Kidney capillary endothelial cell (primary cell): ENCODE measurements at places on chromosomes 7 and 10.

DNA sequence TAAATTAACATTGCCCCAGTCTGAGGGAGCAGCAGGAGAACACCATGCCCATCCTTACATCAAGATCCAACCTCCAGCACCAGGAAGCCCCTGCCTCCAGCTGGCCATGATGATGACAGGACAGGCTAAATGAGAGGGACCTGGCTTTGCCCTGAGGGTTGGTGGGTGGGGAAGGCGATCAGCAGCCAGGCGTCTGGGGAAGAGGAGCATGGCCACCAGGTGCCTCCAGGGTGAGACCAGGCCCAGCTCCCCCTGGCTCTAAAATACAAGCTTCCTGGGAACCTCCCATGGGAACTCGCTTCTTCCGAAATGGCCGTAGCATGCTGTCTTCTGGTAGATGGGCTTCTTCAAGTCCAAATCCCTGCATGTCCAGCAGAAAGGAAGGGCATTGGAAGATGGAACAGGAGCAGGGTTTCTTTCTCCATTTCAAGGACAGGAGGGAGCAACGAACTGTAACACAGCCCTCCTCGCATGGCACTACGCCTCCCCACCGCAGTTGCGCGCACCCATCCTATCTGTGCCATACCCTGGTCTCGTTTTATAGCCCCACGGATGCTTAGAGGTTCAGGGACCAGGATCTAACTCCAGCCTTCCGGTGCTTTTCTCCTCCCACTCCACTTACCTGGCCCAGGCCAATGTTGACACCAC, 15.8 kb downstream of the MAT1A start:
- no peak for DNase-seq

GRCh38 chr7:88090240-88090639, 129.6 kb downstream of the SRI start:
- DNase-seq, result no peak

DNA sequence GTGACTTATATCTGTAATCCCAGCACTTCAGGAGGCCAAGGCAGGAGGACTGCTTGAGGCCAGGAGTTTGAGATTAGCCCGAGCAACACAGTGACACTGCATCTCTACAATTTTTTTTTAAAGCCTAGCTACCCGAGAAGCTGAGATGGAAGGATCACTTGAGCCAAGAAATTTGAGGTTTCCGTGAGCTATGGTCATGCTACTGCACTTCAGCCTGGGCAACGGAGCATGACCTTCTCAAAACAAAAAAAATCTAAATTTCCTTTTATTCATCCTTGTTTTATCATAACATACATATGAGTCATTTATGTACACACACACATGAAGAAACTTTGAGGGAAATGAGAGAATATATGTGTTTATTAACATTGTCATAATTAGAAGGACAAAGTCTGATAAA, 277.5 kb upstream of the MAGI2 start:
- DNase-seq, result no peak

DNA sequence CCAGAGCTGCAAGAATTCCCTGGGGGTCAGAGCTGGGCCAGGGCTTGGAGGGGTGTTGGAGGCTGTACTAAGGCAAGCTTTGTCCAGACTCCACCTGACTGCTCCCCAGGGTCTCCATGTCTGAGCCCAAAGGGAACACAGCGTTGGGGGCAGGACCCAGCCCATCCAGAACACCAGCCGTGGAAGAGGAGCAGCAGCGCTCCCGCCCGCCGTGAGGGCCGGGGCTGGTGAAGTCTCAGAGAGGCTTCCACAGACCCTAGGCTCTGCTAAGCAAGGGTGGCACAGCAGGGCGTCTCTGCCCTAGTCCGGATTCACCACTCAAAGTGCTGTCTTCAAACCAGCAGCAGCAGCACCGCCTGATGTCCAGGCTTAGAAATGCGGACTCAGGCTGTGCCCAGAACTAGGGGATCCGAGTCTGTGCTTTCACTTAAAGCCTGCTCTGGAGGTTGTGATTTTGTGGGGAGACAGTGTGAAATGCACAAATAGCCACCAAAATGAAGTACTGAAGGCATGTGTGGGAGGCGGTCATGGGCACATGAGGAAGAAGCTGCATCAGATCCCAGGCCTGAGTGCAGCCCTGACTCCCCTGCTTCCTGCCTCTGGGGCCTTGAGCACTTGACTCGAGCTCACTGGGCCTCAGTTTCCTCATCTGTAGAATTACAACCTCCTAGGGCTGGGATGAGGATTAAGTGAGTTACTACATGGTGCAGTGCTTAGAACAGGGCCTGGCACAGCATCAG, 16.6 kb upstream of the AQP1 start:
- DNase-seq, result no peak

DNA sequence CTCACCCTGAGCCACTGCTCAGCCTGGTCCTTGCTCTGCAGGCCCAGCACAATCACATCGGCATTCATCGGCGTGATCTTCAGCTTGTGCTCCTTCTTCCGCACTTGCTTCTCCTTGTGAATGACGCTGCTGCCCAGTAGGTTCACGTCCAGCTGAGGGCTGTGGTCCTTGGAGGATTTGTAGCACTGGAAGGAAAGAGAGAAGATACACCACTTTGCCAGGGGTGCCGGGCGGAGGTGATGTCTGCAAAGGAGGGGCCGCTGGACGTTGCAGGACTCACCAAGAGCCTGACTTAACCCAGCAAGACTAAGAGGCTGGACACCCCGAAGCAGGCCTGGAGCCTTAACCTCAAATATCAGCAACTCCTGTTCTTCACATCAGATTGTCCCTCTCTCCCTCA, 74.8 kb downstream of the VWA2 start:
- no peak for DNase-seq

GRCh38 chr7:78203042-78203720, 404.6 kb downstream of the PHTF2 start:
- no peak for DNase-seq
